Activated T-helper 9 cell treated with anti-CD3 and anti-CD28 coated beads, Interleukin-2, amount 50 U/mL, for 16 hours (primary cell): ENCODE measurements at places on chromosomes 11 and 22.

- DNase-seq: no peak
Observed at GRCh38 chr22:23236440-23237184, 56.3 kb downstream of the BCR start.

DNA sequence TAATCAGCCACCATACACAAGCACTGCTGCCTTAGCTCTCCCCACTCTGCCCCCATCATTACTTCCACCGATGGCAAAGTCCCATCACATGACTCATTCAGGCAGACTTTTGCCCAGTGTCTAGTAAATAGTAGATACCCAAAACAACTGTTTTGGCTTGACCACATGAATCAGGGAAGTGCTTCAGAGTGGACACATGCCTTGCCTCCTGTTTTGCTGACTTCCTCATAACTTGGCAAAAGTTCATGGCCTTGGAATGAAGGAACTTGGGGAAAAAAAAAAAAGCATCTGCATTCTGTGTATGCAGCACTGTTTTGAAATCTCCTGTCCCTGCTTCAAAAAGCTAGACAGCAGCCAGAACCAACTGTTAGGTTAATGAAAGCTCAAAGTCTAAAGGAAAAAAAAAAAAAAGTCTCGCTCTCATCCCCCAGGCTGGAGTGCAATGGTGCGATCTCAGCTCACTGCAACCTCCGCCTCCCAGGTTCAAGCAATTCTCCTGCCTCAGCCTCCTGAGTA, 335.3 kb downstream of the FAM181B start:
- no peak for DNase-seq

DNA sequence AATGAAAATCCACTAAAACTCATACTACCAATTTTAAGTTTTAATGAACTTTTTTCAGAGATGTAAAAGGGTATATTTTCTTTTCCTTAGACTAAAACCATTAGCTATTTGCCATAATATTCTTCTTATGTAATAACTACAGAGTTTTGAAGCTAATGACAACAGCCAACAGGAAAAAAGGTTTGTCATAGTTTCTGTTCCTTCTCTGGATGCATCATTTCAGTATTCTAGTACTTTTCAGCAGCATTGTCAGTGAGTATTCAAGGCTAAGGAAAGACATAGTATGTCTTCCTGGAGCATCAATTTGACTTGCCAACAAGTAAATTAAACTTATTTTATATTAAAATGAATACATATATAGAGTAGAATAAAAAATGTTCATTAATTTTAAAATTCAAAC, 166.0 kb downstream of the METTL15 start:
- DNase-seq: no peak

DNA sequence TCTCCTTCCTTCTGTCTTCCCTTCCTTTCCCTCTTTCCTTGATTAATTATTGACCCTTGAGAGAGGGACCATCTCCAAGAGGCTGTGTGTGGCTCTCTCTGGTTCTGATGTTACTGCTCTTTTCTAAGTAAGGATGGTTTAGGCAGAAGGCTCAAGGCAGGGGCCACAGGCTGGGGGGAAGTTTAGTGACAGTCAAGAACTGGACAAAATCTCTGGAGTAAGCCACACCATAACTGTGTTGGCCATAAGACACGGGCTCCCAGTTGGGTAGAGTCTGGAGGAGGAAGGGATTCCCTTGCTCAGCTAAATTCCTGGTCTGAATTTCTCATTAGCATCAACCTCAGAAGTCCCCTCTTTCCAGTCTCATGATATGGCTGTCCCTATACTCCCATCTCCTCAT, 74.7 kb downstream of the BUD13 start:
- no peak for DNase-seq

GRCh38 chr11:120146413-120147093, 8.6 kb upstream of the TRIM29 start:
- no peak for DNase-seq

- no peak for DNase-seq
Observed at GRCh38 chr11:57213342-57214097, 23.5 kb downstream of the APLNR start.

- no peak for DNase-seq
Observed at GRCh38 chr11:123194337-123195187, 486 bp downstream of the CLMP start.

- no peak for DNase-seq
Observed at GRCh38 chr22:48838376-48838775, 989.3 kb downstream of the BRD1 start.
